ENCODE measurements at places on chromosomes 1 and 21.

DNA sequence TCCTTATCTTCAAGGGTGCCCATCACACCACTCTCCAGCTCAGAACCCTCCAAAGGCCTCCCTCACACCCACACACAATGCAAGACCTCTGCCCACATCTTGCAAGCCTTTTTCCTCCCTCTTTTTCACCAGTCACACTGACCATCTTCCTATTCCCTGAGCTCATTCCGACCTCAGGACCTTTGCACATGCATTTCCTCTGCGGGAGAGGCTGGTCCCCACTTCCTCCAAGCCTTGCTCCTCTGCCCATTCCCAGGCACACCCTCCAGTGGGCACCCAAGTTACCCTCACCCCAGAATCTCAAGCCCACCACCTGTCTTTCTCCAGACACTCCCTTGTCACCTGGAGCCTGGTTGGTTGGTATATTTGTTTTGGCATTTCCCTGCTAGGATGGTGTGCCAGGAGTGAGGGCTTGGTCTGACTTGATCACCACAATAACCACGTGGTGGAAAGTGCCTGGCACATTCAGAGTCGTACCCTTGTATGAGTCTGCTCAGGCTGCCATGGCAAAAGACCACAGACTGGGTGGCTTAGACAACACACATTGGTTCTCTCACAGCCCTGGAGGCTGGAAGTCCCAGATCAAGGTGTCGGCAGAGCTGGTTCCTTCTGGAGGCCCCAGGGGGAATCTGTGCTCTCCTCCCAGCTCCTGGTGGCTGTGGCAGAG is 13.2 kb downstream of the MX2 start:
- DNase-seq = no peak

DNA sequence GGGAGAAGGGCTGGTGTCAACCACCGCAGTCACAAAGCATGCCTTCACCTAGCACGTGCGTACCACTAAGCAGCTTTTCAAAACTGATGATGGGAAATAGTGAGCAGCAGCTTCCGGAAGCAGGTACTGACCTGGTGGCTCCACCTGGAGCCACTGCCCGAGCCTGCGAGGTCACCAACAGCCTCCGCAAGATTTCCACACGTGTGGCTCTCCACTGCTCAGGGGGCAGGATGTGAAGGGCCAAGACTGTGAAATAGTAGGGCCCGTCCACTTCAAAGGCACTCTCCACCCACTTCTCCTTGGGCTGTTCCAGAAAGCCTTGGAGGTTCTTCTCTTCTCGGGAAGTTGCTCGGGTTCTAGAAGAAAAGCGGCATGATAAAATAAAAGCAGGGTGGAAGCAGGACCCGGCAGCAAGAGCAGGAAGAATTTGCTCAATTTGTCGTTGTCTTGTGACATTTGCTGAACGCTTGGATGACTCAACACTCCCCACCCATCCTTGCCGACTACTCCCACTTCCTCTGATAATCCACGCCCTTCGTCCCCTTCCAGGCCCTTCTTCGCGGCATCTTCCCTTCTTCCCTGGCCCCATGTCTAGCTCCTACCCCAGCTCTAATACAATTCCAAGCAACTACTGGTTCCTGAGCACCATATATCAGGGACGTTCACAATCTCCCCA is 124.9 kb upstream of the IFFO2 start:
- DNase-seq = peak; percentile 30

- DNase-seq = no peak
Observed at GRCh38 chr1:61120246-61120840, 38.0 kb downstream of the NFIA start.

DNA sequence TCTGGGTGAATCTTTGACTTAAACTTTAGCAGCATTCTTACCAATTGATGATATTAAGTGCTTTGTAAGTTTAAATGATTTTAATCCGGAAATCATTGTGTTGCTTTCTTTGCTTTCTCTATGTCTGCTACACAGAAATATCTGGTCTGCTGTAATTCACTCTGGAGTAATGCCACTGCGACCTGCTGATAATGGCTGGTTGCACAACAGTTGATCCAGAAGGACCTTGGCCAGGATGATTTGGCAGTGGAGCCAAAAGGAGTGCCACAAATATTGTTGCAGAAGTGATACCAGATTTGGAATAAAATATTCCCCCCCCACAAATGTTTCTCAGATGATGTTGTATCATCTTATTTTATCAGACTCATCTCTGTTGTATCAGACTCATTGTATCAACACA is 2063.9 kb downstream of the MRPL39 start:
- DNase-seq = no peak

DNA sequence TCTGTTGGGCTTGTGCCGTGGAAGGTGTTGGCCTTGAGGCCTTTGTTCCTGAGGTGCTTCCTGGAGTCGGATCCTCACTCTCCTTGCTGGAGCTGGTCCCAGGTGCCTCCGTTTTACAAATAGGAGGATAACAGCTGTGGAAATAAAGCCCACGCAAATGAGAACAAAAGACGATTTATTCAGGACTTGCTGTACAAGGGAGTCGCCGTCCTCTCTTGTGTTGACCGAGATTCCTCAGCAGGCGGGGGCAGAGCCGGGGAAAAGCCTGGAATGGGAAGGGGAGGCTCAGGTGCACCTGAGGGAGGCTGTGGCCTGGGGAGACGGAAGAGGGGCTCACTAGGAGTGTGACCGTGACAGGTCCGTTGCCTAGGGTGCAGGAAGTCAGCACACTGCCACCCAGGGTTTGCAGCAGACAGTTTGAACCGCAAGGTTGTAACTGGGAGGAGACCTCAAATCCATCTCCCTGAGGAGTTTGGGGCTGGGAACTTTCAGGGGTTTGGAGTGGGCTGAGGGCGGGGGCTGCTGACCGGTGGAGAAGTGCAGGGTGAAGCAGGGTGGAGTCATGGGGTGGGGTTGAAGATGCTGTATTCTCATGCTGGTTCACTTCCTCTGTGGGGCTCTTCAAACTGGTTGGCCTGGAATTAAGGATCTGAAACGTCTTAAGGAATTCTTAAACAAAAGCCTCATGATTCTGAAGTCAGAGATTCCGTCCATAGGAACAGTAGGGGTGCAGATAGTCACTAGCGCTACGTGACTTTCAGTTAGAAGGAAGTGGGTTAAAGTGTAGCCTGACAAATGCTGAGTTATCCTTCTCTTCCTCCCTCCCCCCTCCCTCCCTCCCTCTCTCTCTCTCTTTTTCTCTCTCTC is 2.6 kb upstream of the CSTB start:
- DNase-seq = no peak

DNA sequence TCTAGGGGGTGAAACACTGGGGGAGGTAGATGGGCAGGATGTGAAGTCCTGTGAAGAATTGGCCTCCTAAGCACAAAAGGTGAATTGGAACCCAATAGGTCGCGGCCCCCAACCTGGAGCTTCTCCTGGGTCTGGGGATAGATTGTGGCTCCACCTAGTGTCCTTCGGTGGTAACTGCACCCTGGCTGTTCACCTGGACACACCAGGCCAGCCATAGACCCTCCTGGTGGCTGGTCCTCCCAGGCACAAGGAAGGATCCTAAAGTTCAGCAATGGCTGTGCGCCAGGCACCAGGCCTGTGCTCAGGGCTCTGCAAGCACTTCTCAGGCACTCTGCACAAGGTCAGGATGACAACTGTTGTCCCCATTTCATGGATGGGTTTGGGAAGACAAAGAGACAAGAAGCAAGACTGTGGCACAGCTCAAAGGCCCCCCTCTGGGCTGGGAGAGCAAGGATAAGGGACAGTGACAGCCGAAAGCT is 13.5 kb downstream of the ESPN start:
- no peak for DNase-seq

GRCh38 chr21:36753556-36753955 is 54.6 kb downstream of the SIM2 start:
- no peak for DNase-seq

DNA sequence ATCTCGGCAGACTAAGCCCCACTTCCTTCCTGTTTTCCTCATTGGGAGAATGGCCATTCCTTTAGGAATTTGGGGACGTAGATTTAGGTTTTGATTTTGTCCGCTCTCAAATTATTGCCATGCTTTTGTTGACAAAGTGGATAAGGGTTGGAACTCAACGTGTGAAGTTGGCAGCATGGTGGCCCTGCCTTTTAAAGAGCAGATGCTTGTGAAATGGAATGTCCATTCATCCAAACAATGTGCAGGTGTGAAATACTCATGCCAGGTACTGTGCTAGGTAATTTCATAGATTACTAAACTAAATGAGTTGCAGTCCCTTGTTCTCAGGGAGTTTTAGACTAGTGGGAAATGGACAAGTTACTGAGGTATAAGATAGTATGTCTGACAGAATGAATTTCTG is 75.0 kb downstream of the SPATA46 start:
- DNase-seq = no peak

- no peak for DNase-seq
Observed at GRCh38 chr1:91133248-91133647, 111.4 kb upstream of the ZNF644 start.

- no peak for DNase-seq
Observed at GRCh38 chr1:115084902-115085511, 4.3 kb downstream of the TSPAN2 start.

DNA sequence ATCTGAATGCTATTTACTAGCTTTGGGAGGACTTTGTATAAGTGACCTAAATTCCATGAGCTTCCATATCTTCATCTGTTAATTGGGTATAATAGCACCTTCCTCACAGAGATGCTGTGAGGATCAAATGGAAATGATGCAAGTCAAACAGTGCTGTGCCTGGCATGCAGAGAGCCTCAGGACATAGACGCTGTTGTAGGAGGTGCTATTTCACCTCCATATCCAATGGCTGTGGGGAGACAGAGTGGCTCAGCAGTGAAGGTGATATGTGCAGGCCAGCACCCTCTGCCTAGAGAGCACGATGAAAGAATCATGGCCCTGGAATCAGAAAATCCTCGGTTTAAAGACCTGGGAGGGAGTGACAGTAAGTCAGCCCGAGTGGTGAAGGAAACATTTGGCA is 16.0 kb upstream of the C1orf21 start:
- DNase-seq = no peak

DNA sequence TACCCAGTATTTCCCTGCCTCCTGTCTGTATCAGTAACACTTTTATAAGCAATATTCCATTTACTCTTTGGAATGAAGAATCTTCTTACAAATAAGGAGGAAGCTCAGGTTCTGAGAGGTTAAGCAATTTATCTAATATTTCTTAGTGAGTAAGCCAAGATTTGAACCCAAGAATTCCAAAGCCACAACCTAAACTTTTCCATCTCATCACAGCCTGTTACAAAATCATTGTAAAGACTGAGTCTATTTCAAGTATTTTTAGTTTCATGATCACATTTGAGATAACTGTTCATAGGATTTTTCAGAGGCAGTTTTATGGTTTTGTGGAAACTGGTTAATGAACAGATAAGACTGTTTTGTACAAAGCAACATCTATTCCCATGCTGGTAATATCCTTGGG is 29.8 kb upstream of the HHAT start:
- DNase-seq = no peak

DNA sequence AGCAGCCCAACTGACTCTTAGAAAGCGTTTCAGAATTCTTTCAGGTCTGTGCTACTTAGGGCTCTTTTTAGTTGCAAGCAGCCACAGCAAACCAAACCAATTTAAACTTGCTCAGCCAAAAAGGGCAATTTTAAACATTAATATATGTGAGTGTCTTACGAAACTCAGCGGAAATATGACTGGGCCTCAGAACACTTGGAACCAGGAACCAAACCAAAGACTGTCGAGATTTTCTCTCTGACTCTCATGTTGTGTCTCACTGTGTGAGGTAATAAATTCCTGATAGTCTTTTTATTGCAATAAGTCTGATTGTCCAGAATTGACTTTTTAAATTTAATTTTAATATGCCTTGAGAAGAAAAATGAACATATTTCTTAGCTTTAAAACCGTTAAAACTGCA is 122.3 kb downstream of the SYF2 start:
- DNase-seq = peak; percentile 36
